ENCODE measurements at places on chromosomes 5 and 9.

- no peak for DNase-seq
Measured at GRCh38 chr9:93240891-93241334, 57.0 kb downstream of the WNK2 start.

GRCh38 chr5:153831973-153832372 lies 206.7 kb downstream of the FAM114A2 start:
- DNase-seq: peak; percentile 58

- DNase-seq: no peak
Measured at GRCh38 chr5:101877451-101877850, 418.6 kb downstream of the SLCO4C1 start.

DNA sequence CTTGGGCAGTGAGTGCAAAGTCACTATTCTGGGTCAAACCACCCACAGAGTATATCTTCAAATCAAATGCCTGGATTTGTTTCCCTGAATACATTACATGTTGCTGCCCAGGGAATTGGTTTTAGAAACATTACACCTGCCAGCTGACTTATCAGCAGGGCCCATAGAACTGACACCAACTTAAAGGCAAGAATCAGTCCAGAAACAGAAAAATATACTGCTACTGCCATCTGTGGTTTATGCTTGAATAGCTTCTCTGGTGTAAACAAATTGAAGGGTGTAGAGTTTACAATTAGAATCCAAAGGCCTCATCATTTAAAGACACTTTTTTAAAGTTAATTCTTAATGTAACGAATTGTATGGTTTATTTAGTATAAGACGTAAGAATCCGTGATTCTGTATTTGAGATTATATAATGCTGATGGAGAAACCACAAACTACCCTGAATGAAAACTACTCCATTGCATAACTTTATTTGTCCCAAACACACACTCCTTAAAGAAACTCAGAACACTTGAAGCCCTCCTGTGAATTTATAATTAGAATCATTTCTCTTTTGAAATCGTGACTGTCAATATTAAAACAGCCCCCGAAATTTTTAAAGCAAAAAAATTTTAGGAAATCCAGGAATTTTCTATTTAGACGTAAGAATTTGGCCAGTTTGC lies 6.2 kb downstream of the NR6A1 start:
- DNase-seq: no peak

- peak; percentile 6 for DNase-seq
Measured at GRCh38 chr5:123365156-123365555, 58.0 kb downstream of the CEP120 start.

GRCh38 chr5:26553079-26553478 lies 485.3 kb downstream of the CDH9 start:
- DNase-seq: no peak

GRCh38 chr9:33148367-33149014 lies 18.6 kb downstream of the B4GALT1 start:
- DNase-seq: no peak

GRCh38 chr9:2150338-2150737 lies 135.2 kb downstream of the SMARCA2 start:
- no peak for DNase-seq

- DNase-seq: no peak
Measured at GRCh38 chr5:61340775-61341361, 8.8 kb downstream of the ZSWIM6 start.

GRCh38 chr9:20995616-20996015 lies 35.8 kb downstream of the HACD4 start:
- no peak for DNase-seq

DNA sequence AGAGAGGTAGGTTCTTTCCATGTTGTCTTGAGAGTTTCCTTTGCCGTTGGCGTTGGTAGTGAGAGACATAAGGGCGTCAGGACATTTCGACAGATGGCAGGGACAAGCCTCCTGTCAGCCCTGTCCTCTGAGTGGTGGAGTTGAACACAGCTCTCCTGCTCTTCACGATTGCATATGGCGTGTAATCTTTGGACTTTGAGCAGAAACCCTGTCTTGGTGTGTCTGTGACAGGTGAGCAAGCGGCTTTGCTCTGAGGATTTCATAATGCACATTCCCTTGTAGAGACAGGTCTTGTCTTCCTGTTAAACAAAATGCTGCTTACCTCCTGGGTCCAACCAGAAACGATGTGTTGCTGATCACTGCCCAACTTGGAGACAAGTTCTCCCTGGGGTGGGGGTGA lies 146.5 kb downstream of the NXNL2 start:
- DNase-seq: no peak

GRCh38 chr5:55021410-55021809 lies 2.6 kb upstream of the GZMK start:
- DNase-seq: no peak

DNA sequence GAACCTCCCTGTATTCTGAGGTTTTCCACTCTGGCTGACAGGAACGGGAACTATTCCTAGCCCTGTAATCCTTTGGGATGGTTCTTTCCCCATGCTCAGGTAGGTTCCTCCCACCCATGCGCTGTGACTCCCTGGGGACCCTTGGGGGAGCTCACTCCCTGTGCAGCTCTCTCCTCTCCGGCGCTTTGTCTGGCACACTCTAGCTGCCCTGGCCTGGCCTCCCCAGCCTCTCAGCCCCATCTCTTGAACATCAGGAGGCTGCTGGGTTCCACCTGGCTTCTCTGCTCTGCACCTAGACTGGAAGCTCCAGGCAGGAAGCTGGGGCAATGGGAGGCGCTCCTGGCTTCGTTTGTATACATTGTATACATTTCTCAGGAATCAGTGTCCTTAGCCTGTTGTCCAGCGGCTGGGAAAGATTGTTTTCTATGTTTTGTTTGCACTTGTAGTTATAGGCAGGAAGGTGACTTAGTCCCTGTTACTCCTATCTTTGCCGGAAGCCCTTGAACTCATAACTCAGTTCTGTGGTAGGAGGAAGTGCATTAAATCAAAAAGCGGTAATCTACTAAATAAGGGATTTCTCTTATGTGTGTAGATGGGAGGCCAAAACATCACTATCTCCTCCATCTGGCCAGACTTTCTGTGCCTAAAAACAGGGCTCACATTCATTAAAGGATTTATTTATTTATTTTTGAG lies 20.4 kb downstream of the SLC25A25 start:
- no peak for DNase-seq

- DNase-seq: peak; percentile 61
Measured at GRCh38 chr5:93995126-93995621, 253.8 kb upstream of the POU5F2 start.

DNA sequence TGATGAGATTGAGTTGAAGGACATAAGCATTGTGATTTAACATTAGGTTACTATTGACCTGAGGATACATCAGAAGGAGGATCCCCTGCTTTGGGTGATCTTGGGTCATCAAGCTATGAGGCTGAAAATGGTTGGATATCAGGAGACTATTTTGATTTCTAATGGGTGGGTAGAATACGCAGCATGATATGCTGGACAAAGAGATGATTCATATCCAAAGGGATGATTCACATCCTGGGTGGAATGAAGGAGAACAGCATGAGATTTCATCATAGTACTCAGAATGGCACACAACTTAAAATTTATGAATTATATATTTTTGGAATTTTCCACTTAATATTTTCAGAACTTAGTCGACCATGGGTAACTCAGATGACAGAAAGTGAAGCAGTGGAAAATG lies 1759.5 kb upstream of the C9orf72 start:
- DNase-seq: peak; percentile 81

DNA sequence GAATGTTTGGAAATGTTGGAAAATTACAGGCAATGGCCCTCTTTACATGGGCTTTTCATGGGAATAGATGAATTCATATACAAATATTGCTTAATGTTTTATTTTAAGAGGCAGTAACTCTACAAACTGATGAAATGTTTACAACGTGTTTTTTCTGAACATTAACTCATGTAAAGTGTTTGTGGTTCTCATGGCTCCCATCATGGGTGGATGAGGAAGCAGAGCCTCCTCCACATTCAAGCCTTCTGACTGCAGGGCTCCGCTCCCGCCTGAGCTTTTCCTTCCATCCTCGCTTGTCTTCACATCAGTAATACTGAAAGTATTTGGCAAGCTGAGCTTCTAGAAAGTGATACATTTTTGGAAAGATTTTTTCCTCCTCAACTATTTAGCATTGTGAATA lies 204.2 kb downstream of the ARHGAP26 start:
- DNase-seq: no peak

All from fibroblast of mammary gland (primary cell).